ENCODE measurements at places on chromosomes 2 and 18. TPM values are rescaled to one million over a fixed set of nuclear protein-coding genes. Genes with fewer than 3 reads are reported as not detected.

The TMEM37 gene
- 21.9 TPM for total RNA-seq

The L3MBTL4 gene
- 11.6 TPM for total RNA-seq

The CHST9 gene
- 2.2 TPM for total RNA-seq

The LRP2 gene
- total RNA-seq: not detected

The LRP1B gene
- total RNA-seq: under 0.01 TPM

- no peaks in the 10 kb centered on the region for H3K27me3 ChIP-seq
- no peak for DNase-seq
- H3K27ac ChIP-seq: no peak overlapping the region
- H3K36me3 ChIP-seq: peaks cover 2% of the 10 kb centered on the region
- no peak overlapping the region for H3K4me3 ChIP-seq
Observed at GRCh38 chr2:149160701-149161217, 122.3 kb downstream of the LYPD6B start.

DNA sequence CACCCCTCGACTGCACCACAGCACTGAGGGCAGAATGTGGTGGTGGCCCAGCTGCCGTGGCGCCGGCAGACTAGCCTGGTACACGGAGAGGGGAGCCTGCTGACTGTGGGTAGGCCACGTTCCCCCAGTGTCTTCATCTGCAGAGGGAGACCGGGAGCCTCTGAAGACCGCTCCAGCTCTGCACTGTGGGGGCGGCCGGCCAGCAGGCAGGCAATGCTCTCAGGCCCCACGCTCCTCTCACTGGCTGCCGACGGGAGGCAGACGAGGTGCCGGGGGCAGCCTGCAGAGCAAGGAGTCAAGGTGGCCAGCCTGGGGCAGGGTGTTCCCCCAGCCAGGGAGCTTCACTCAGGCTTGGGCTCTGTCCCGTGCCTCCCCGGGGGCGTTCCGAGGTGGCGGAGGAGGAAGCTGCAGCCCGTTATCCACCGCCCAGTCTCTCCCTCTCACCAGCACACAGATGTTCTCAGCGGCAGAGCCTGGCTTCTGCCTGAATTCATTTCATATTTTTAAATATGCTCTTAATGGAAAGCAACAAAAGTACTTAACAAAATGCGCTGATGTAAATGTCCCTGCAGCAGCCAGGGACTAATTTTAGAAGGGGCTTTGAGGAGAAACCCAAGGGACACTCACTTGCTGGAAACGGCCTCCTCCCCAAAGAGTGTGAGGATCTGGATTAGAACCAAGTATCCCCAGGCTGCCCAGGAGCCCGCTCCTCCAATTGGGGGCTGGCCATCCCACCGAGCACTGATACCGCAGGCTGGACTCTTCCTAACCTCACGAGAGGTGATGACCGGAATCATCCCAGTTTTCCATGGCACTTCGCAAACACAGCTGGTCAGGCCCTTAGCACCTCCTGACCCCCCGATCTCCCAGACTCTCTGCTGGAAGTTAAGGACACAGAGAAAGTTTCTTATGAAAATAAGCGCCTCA, 87.8 kb downstream of the HDAC4 start:
- DNase-seq: peak; percentile 40
- peak overlapping the region; percentile 86 for H3K27ac ChIP-seq
- no peaks in the 10 kb centered on the region for H3K36me3 ChIP-seq
- no peaks in the 10 kb centered on the region for H3K27me3 ChIP-seq
- H3K4me1 ChIP-seq: peaks cover 85% of the 10 kb centered on the region
- H3K4me3 ChIP-seq: no peak overlapping the region

DNA sequence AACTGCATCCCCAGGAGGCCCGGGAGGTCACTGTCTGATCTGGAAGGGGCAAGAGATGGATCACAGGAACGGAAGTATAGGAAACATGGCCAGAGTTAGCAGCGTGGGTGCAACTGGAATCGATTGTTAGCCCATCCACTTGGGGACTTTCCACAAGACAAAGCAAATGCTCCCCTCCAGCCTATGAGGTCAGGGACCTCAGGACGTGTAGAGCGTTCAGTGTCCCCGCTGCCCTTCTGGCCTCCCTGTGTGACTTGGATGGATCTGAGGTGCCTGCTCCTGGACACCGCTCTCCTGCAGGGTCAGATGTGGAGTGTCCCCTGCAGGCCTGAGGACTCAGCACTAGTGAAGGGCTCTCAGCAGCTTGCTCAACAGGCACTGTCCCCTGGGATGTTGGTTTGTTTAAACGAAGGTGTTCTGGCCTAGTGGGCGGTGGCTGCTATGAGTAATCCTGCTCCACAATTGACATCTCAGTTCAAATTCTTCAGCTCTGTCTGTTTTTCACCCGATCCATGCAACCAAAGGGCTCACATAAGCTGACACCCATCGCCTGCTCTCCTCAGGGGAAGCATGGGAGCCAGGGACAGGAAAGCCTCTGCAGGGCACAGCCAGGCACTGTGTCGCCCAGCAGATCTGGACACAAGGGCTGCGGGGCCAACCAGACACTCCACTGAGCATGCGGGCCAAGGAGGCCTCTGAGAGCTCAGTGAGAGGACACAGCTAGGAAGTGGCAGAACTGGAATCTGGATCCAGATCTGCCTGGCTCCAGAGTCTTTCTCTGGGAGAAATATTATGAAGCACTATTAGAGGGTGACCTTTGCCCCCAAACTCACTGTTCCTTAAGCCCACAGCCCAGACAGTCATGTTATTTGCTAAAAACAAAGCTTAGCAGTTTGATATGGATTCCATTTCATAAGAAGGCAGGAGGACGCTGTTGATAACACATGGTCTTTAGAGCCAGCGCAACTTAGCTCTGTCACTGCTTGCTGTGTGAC, 78.5 kb downstream of the RHOB start:
- H3K27me3 ChIP-seq: no peaks in the 10 kb centered on the region
- H3K4me1 ChIP-seq: peaks cover 34% of the 10 kb centered on the region
- no peaks in the 10 kb centered on the region for H3K36me3 ChIP-seq
- peak overlapping the region; percentile 68 for H3K27ac ChIP-seq
- DNase-seq: peak; percentile 44

DNA sequence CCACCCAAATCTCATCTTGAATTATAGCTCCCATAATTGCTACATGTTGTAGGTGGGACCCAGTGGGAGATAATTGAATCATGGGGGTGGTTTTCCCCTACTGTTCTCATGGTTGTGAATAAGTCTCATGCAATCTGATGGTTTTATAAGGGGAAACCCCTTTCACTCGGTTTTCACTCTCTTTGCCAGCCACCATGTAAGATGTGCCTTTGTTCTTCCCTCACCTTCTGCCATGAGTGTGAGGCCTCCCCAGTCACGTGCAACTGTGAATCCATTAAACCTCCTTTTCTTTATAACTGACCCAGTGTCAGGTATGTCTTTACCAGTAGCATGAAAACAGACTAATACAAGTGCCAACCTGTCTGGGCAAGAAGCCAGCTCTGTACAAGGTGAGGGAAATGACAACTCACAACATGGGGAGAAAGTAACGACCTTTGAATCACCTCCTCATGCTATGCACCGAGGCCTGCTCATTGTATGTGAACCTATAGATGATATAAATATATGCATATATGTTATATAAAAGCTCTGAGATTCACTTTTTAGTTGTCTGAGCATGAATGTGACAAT, 162.2 kb downstream of the ALPK2 start:
- no peaks in the 10 kb centered on the region for H3K4me1 ChIP-seq
- H3K36me3 ChIP-seq: no peaks in the 10 kb centered on the region
- H3K27ac ChIP-seq: no peak overlapping the region
- no peaks in the 10 kb centered on the region for H3K27me3 ChIP-seq
- peak; percentile 58 for DNase-seq

DNA sequence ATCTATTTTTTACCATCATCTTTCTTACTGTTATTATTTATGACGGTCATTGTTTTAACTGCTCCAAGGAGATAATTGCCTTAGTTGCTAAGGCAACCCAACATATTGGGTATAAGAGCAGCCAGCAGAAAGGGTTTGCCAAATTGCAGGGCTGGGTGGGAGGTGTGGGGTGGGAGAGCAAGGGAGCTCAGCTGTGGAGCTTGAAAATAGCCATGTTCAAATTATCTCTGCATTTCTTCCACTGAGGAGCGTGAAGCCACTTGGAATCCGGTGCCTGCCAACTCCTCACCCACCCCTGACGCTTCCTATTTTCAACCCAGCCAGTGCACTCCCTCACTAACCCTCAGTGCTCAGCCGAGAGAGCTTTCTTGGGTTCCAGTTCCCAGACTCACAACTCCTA, 60.8 kb downstream of the SETBP1 start:
- no peak overlapping the region for H3K4me3 ChIP-seq
- no peaks in the 10 kb centered on the region for H3K36me3 ChIP-seq
- no peak for DNase-seq
- peaks cover 33% of the 10 kb centered on the region for H3K4me1 ChIP-seq
- no peaks in the 10 kb centered on the region for H3K27me3 ChIP-seq

DNA sequence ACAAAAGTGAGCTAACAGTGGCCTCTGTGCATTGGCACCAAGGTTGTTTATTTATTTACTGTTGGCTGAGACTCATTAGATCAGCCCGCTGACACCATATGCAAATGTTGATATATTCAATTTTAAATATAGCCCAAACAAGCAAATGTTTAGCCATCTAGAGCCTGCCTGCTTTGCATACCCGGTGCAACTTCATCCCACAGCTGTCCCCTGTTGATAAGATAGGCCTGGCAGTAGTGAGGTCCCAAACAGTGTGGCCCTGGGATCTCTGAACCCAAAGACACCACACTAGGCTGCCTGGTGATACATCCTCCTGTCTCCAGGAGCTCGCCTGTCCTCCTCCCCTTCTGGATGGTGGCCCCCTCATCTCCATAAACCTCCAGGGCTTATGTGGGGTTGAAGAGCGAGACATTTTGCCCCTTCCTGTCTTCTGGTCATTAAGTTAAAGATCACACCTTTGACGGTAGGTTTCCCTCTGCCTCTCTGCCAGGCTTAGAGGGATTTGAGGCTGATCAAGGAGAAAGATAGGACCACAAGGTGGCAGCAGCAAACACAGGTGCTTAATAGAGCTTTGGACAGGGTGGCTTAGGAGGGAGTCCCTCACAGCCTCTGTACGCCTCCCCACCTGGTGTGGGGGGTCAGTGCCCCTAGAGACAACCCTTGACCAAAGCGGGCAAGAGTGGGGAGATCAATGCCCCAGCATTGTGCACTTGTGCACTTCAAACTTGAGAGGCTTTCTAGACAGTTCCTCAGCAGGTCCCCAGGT, 23.7 kb upstream of the MYO5B start:
- no peak overlapping the region for H3K4me3 ChIP-seq
- no peak overlapping the region for H3K27ac ChIP-seq
- DNase-seq: peak; percentile 49
- no peaks in the 10 kb centered on the region for H3K27me3 ChIP-seq

DNA sequence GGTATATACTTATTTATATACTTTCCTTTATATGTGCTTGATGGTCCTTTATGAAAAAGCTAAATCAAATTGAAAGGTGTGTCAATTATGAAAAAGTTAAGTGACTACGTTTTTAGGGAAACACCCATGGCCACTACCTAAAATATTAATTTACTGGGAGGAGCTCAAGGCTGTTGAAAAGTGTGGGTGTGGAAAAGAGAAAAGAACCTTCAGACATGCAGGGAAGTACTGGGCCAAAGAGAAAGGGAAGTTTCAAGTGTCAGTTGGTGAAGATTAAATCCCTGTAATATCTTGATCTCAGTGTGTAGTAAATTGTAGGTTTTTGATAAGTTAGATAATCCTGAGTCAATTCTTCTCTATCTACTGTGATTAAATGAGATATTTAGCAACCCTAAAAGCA, 6.2 kb upstream of the GKN1 start:
- no peak overlapping the region for H3K27ac ChIP-seq
- DNase-seq: no peak
- no peak overlapping the region for H3K4me3 ChIP-seq
- no peaks in the 10 kb centered on the region for H3K27me3 ChIP-seq

DNA sequence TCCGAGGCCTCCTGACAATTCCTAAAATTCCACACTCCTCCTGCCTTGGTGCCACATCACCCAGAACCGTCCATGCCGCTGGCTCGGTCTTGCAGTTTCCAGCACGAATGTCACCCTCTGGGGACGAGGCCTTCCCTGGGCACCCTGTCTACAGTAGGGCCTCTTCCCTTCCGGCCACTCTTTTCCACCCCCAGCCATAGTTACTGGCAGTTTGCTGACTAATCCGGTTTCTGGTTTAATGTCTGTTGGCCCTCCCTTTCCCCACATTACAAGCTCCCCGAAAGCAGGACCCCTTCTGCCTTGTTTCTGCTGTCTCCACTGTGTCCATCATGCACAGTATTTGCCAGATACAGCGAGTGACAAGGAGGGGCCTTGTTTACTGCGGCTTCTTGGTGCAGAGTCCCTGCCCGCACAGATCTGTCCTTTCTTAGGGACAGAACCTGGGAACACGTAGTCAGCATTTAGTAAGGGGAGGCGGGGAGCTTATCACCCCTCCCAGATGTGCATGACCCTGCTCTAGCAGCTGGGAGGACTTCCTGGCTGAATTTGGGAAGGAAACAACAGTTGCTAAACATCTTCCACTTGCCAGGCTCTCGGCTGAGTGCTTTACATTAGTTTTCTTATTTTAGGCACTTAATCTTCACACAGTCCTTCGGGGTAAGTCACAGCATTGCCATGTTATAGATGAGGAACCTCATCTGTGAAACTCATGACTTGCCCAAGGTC, 23.6 kb upstream of the CATIP start:
- no peaks in the 10 kb centered on the region for H3K36me3 ChIP-seq
- peaks cover 62% of the 10 kb centered on the region for H3K4me1 ChIP-seq
- peak; percentile 59 for DNase-seq
- H3K27ac ChIP-seq: peak overlapping the region; percentile 46

DNA sequence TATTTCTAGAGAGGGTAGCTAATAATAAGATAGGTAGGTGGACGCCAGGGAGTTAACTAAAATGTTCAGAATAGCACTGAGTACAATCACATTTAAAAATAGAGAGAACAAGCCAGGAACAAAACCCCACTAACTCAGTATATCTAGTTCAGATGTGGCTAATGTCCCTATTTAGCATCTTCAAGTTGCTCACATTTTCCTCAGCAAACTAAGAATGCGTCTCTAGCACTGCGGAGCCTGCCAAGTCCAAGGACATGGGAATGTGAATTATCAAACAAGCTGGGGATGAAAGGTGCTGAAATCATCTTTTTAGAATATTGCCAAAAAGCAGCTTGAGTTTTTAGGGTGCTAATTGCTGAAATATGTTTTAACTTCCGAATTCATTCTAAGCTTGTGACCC, 398.5 kb upstream of the FIGN start:
- no peaks in the 10 kb centered on the region for H3K36me3 ChIP-seq
- no peaks in the 10 kb centered on the region for H3K4me1 ChIP-seq
- no peak overlapping the region for H3K4me3 ChIP-seq
- no peak overlapping the region for H3K27ac ChIP-seq

- no peaks in the 10 kb centered on the region for H3K36me3 ChIP-seq
- H3K4me1 ChIP-seq: no peaks in the 10 kb centered on the region
- H3K4me3 ChIP-seq: no peak overlapping the region
Observed at GRCh38 chr2:237913193-237913917, 53.5 kb upstream of the UBE2F start.
